ENCODE measurements at places on chromosomes 7 and 10.

- DNase-seq = no peak
Measured at GRCh38 chr10:124648738-124649137, 95.4 kb downstream of the FAM53B start.

GRCh38 chr7:128948312-128948973 lies 10.7 kb downstream of the IRF5 start:
- DNase-seq = no peak

GRCh38 chr10:119420950-119421875 lies 121.3 kb downstream of the RGS10 start:
- DNase-seq = no peak

- no peak for DNase-seq
Measured at GRCh38 chr7:151498495-151498894, 21.2 kb downstream of the RHEB start.

DNA sequence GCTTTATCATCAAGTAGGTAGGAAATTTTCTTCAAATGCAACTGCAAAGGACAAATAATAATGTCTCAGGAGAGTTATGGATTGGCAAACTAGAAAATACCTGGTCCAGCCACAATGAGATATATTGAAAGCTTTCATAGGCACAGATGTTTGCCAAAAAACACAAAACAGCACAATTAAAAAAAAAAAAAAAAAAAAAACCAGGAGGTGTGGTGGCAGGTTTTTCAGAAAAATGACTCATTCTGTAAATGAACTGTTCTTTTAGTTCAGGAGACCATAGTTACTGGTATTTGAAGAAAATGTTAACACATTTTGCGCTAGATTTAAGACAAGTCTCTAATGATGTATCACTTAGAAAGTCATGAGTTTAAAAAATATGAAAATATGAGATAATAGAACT lies 55.0 kb upstream of the JCAD start:
- no peak for DNase-seq

DNA sequence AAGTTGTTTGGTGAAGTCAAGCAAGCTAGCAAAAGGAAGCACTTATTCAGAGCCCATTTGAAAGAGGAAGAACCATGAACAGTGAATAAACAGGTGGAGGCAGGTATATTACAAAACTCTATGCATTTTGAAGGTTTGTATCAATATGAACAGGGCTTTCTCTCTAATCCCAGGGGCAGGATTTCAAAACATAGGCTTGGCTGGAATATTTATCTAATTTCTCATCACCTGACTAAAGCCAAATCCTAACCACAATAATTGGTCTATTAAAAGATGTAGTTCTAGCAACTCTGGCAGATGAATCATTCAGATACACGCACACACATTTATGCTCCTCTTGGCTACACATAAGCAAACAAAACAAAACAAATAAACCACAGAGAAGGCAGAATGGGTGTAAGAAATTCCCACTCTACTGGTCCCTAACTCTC lies 554.4 kb downstream of the INHBA start:
- DNase-seq = no peak

GRCh38 chr7:138745189-138745588 lies 44.0 kb upstream of the SVOPL start:
- no peak for DNase-seq

- DNase-seq = no peak
Measured at GRCh38 chr7:124785994-124786393, 20.4 kb upstream of the GPR37 start.

- no peak for DNase-seq
Measured at GRCh38 chr10:18230794-18231193, 90.6 kb downstream of the CACNB2 start.

DNA sequence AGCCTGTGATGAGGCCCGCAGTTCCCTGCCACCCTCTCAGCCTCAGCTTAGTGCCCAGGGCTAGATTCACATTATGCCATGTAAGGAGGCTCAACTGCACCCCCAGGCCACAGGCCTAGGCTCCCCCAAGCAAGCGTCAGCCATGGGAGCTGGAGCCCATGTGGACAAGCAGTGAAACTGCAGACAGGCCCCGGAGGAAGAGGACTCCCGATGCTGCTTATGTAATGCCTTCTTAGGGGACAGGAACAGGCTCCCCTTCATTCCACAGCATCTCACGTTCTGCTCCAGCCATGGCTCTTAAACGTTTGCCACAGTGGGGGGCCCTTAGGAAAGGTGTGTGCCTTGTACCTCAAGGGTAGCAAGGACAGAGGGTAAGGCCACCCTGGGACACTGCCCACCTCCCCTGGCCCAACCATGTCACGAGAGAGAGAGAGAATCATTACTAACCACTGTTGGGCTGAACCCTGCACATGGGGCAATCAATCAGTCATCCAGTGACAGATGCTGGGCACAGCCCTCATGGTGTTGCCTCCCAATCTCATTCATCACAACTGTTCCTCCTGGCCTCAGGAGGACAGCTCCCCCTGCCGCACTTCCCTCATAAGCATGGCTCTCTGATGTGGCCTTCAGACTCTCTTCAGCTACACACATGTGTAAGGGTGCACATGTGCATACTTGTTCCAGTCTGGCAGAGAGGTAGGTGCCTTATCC lies 263.0 kb downstream of the GRID1 start:
- no peak for DNase-seq

GRCh38 chr7:70093205-70093904 lies 495.1 kb downstream of the AUTS2 start:
- no peak for DNase-seq

DNA sequence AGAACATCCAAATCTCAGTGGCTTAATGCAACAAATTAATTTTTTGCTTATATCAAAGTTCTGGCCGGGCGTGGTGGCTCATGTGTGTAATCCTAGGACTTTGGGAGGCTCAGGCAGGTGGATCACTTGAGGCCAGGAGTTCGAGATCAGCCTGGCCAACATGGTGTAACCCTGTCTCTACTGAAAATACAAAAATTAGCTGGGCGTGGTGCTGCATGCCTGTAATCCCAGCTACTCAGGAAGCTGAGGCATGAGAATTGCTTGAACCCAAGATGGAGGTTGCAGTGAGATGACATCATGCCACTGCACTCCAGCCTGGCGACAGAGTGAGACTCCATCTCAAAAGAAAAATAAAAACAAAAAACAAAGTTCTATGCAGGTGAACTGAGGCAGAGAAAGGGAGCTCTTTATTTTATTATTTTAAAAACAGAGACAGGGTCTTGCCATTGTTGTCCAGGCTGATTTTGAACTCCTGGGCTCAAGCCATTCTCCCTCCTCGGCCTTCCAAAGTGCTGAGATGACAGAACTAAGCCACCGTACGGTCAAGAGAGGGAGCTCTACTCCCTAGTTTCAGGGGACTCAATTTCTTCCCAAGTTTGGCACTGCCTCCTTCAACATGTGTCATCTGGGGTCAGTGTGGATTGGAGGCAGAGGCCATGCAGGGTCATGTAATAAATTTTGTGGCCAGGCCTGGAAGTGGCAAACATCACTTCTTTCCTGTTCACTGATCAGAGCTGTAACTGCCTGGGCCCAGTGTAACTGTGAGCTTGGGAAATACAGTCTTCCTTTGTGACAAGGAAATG lies 2.4 kb downstream of the ADCK2 start:
- no peak for DNase-seq

GRCh38 chr7:34875481-34875880 lies 161.8 kb downstream of the DPY19L1 start:
- no peak for DNase-seq

- DNase-seq = no peak
Measured at GRCh38 chr7:18566205-18566604, 70.7 kb downstream of the HDAC9 start.

DNA sequence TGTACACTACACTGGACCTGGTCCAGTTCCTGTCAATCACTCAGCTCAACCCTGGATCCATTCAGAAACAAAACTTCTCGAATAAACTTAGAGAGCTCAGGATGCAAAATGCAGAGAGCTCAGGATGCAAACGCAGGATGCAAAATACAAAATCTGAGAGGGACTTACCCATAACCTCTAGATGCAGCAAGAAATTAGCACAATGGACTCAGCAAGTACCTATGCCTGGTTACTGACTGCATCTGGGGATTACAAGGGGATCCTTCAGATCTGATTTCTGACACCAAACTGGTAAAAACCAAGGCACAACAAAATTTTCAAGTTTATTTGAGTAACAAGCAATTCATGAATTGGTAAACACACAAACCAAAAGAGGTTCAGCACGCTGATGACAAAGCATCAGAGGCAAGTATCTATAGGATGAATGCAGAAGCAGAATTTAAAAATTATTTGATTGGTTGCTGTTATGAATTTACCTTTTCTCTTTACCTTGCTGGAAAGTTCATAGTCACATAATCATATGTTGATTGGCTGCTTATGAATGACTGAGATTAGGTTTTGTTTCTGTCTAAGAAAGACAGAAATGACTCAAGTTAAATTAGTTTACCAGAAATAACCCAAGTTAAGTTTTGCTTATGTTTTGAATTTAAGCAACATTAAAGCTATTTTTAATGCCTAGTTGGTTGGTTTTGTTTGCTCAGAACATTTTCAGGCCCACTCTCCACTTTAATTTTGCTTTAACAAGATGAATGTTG lies 11.4 kb downstream of the GIMAP6 start:
- no peak for DNase-seq

- DNase-seq = no peak
Measured at GRCh38 chr10:93695740-93696139, 6.7 kb downstream of the FRA10AC1 start.

- DNase-seq = no peak
Measured at GRCh38 chr7:31014826-31015225, 37.3 kb upstream of the ADCYAP1R1 start.

DNA sequence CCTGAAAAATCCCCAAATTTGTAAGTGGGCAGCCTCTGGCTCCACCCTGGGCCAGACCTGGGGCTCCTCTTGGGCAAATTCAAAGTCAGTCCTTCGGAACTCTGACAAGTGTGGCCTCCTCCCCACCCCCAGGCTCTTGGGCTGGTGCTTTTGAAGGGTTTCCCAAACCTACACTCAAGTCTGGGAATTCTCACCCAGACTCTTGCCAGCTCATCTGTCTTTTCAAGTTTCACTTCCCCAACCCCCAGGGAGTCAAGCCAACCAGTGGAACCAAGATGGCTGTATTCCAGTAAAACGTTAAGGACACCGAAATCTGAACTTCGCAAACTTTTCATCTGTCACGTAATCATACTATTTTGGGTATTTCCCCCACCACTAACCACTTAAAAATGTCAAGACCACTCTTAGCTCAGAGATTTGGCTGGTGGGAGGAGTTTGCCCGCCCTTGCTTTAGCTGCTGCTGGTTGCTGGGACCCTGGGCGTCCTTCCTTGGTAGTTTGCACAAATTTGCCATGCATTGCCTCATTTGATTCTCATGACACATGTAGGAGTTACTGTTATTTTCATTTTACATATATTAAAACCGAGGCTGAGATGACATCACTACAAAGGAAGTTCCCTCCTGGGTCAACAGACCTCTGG lies 1.7 kb upstream of the MYO1G start:
- DNase-seq = no peak

GRCh38 chr10:62583876-62584615 lies 209.9 kb downstream of the ZNF365 start:
- DNase-seq = no peak

DNA sequence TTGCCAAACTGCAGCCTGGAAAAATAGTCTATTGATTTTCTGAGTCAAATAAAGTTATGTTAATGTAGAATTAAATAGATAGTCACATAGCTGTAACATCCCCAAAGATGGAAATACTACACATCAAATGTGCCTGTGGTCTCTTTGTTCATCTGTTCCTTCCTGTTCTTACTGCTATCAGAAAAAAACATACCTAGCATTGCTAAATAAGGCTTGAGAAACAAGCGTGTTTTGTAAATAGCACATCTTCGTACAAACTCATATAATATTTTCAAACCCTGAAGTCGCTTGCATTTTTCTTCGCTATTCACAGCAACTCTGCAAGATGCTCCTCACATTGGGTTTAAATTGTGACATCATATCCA lies 116.1 kb downstream of the KLF6 start:
- no peak for DNase-seq

DNA sequence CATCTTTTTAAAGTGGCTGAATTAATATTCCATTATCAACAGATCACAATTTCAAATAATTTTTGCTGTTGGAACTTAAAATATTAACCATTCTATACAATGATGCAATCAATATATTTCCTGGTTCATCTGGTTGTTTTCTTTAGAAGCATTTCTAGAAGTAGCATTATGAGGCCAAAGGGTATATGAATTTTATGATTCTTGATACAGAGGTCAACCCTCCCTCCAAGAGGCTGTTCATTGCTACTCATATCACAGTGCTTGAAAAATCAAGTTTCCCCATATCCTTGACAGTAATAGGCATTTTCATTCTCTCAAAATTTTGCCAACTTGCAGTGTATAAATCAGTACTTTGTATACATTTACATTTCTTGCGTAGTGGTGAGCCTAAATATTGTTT lies 312.6 kb downstream of the BMPER start:
- DNase-seq = no peak

- DNase-seq = no peak
Measured at GRCh38 chr7:157120181-157120580, 18.5 kb upstream of the UBE3C start.

- no peak for DNase-seq
Measured at GRCh38 chr7:151019130-151019447, 5.2 kb downstream of the ATG9B start.

DNA sequence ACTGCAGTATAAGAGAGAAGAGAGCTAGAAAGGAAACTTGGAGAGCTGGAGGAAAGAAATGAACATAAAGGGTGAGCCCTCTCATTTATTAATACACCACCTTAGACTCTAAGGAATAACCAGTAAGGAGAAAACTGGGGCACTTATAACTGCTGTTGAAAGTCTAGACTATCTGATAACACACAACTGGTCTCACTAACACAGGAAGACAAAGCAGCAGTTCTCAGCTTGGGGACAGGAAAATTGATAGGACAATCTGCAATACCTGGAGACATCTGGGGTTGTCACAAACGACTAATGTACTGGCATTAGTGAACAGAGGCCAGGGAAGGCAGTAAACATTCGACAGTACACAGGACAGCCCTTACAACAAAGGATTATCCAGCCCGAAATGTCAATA lies 6.8 kb downstream of the ELMO1 start:
- no peak for DNase-seq

GRCh38 chr10:127354255-127354654 lies 157.9 kb upstream of the INSYN2A start:
- no peak for DNase-seq

GRCh38 chr10:33612551-33612950 lies 278.1 kb upstream of the NRP1 start:
- DNase-seq = no peak

DNA sequence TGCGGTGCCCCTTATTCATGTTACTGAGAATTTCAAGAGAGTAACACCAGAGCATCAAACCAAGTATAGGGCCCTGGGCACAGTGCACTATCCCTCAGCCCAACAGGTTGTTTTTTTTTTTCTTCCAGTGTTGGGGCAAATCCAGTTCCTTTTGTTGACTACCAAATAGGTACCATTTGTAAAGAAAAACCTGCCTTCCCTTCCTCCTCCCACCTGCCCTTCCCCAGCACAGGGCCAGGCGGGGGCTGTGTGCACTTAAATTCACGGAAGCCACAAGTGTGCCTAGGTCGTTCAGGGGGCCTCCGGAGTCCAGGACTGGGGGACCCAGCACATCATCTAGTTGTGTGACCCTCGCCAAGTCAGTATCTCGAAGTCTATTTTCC lies 595 bp upstream of the SFXN4 start:
- DNase-seq = no peak

- no peak for DNase-seq
Measured at GRCh38 chr10:118914629-118915028, 114.9 kb upstream of the NANOS1 start.

GRCh38 chr10:13776861-13777311 lies 190.1 kb downstream of the PRPF18 start:
- no peak for DNase-seq

Data from stimulated activated CD8-positive, alpha-beta memory T cell treated with anti-CD3 and anti-CD28 coated beads, Interleukin-7, amount 100 ng/mL, for 1 hour (primary cell).